Upper lobe of right lung (tissue), 1 donor: ENCODE measurements at places on chromosomes 1 and 21.

GRCh38 chr1:2786329-2787162 lies 14.9 kb downstream of the TTC34 start:
- H3K4me1 ChIP-seq: no peaks in the 10 kb centered on the region
- no peak overlapping the region for H3K4me3 ChIP-seq
- H3K36me3 ChIP-seq: no peaks in the 10 kb centered on the region
- DNase-seq: peak; percentile 80
- H3K27ac ChIP-seq: no peak overlapping the region
- H3K27me3 ChIP-seq: peaks cover 54% of the 10 kb centered on the region

- no peak overlapping the region for H3K4me3 ChIP-seq
- no peaks in the 10 kb centered on the region for H3K36me3 ChIP-seq
- DNase-seq: no peak
- peaks cover 25% of the 10 kb centered on the region for H3K4me1 ChIP-seq
Observed at GRCh38 chr1:230091473-230092231, 24.6 kb downstream of the GALNT2 start.

DNA sequence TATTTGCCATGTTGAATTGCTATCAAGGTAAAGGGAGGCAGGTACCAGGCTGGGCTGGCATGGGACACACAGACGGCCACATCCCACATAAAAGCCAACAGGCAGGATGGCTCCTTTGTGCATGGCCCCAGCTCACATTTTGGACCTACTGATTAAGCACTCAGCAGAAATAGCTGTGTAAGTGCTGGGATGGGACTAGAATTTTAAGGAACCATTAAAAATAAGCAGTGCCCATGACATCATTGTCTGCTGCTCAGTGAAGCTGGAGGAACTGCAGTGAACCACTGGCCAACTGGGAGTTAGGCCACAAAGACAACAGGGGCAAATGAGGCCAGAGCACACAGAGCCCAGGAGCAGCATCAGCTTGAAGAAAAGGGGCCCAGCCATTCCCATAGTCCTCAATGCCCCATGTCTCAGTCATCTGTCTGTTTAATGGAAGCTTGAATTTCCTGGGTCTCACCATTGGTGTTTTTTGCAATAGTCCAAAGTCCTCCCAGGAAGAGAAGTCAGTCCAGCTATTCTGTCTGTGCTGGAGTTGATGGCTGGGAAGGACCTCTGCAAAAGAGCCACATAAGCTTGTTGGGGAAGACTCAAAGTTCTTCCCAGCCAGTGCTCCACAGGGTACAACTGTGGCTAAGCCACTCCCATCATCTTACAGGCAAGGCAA lies 45.3 kb upstream of the TNR start:
- H3K4me3 ChIP-seq: no peak overlapping the region
- H3K27ac ChIP-seq: no peak overlapping the region
- no peaks in the 10 kb centered on the region for H3K36me3 ChIP-seq
- DNase-seq: no peak
- H3K4me1 ChIP-seq: no peaks in the 10 kb centered on the region

DNA sequence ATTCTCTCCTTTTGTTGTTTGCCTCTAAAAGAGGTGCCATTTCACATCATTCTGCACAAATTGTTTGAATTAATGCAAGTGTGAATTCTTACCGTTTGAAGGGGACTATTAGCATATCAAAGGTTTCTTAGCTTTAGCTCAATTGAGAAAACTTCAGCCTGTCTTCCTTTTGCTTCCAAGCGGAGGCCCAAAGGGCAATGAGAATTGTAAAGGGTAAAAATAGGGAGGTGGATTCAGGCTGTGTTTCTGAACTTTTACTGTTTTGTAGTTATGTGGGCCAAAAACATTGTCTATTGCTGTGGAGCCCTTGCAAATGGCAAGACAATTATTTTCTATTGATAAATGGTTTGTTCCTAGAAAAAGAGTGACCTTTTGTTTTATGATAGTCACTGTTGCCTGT lies 3.6 kb downstream of the ADGRL2 start:
- peaks cover 29% of the 10 kb centered on the region for H3K27me3 ChIP-seq
- H3K36me3 ChIP-seq: no peaks in the 10 kb centered on the region
- H3K27ac ChIP-seq: peak overlapping the region; percentile 94
- no peak for DNase-seq
- H3K4me1 ChIP-seq: no peaks in the 10 kb centered on the region

DNA sequence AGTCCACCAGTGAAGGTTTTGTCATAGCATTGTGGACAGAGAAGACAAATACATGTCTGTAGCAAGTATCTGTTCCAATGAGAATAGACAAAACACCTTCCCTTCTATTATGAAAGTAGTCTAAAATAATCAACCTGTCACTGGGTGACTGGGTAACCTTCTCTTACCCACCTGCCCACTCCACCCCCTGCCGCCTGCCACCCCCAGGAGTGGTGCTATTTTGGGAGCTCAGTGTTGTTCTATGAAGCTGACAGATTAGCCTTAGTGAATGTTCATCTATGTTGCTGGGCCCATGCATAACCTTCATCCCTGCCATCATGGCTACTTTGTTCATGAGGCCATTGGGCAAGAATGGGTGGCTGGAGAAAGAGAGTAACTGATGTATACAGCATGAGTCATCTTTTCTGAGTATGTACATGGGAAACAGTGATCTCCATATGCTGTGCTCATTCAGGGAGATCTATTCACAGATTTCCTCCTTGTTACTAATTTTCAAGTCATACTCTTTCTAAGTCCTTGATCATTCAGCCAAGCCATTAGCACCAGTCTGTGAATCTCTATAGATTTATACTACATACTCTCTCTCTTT lies 24.8 kb downstream of the MARK1 start:
- H3K4me1 ChIP-seq: no peaks in the 10 kb centered on the region
- H3K36me3 ChIP-seq: no peaks in the 10 kb centered on the region
- H3K4me3 ChIP-seq: no peak overlapping the region
- DNase-seq: no peak
- H3K27ac ChIP-seq: no peak overlapping the region

DNA sequence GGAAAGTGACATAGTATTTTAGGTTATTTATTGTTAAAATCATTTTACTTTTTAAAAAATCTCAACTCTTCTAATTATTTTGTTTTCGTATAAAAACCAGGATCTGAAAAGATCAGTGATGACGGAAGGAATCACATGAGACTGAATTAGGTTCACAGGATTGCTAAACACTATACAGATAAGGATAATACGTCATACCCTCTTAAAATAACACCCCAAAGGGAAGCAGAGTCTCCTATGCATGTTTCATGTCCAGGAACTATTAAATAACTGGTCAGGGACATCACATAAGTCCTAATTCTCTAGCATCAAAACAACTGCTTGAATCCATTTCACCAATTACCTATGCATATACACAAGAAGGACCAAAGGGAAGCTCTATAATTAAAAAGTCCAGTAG lies 84.9 kb downstream of the FOXJ3 start:
- no peaks in the 10 kb centered on the region for H3K36me3 ChIP-seq
- no peak for DNase-seq
- H3K27me3 ChIP-seq: no peaks in the 10 kb centered on the region
- no peak overlapping the region for H3K4me3 ChIP-seq
- peaks cover 11% of the 10 kb centered on the region for H3K4me1 ChIP-seq
- no peak overlapping the region for H3K27ac ChIP-seq

GRCh38 chr21:41045534-41046268 lies 122.3 kb upstream of the BACE2 start:
- no peaks in the 10 kb centered on the region for H3K27me3 ChIP-seq
- H3K27ac ChIP-seq: no peak overlapping the region
- no peaks in the 10 kb centered on the region for H3K4me1 ChIP-seq
- DNase-seq: no peak
- H3K36me3 ChIP-seq: no peaks in the 10 kb centered on the region
- no peak overlapping the region for H3K4me3 ChIP-seq

GRCh38 chr1:44012941-44013609 lies 18.2 kb downstream of the SLC6A9 start:
- no peaks in the 10 kb centered on the region for H3K36me3 ChIP-seq
- no peaks in the 10 kb centered on the region for H3K4me1 ChIP-seq
- no peak overlapping the region for H3K27ac ChIP-seq
- DNase-seq: no peak

DNA sequence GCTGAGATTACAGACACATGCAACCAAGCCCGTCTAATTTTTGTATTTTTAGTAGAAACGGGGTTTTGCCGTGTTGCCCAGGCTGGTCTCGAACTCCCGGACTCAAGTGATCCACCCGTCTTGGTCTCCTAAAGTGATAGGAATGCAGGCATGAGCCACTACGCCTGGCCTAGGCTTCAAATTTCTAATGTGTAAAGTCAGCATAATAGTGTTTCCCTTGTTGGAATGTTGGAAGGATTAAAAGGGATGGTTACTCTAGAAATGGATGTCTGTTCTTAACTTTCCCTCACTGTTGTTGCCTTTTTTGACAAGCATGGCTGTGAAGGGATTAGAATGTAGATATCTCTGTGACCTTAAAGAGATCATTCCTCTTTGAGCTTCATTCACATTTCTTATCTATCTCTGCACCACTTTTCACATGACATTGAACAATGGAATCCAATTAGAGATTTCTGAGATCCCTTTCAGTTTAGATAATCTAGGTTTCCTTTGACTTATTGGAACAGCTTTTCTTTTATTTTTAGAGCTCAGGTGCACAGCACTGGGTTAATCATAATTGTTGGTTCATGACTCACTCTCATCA lies 33.7 kb downstream of the NFASC start:
- H3K4me1 ChIP-seq: no peaks in the 10 kb centered on the region
- no peak for DNase-seq
- H3K4me3 ChIP-seq: no peak overlapping the region
- H3K36me3 ChIP-seq: no peaks in the 10 kb centered on the region
- no peaks in the 10 kb centered on the region for H3K27me3 ChIP-seq

GRCh38 chr1:178934546-178934945 lies 63.7 kb upstream of the ANGPTL1 start:
- H3K27me3 ChIP-seq: no peaks in the 10 kb centered on the region
- H3K27ac ChIP-seq: no peak overlapping the region
- peaks cover 22% of the 10 kb centered on the region for H3K4me1 ChIP-seq
- no peak for DNase-seq
- no peak overlapping the region for H3K4me3 ChIP-seq

- no peak overlapping the region for H3K4me3 ChIP-seq
- H3K4me1 ChIP-seq: no peaks in the 10 kb centered on the region
- H3K27ac ChIP-seq: no peak overlapping the region
- no peak for DNase-seq
Observed at GRCh38 chr21:45780647-45781046, 137.1 kb downstream of the PCBP3 start.

DNA sequence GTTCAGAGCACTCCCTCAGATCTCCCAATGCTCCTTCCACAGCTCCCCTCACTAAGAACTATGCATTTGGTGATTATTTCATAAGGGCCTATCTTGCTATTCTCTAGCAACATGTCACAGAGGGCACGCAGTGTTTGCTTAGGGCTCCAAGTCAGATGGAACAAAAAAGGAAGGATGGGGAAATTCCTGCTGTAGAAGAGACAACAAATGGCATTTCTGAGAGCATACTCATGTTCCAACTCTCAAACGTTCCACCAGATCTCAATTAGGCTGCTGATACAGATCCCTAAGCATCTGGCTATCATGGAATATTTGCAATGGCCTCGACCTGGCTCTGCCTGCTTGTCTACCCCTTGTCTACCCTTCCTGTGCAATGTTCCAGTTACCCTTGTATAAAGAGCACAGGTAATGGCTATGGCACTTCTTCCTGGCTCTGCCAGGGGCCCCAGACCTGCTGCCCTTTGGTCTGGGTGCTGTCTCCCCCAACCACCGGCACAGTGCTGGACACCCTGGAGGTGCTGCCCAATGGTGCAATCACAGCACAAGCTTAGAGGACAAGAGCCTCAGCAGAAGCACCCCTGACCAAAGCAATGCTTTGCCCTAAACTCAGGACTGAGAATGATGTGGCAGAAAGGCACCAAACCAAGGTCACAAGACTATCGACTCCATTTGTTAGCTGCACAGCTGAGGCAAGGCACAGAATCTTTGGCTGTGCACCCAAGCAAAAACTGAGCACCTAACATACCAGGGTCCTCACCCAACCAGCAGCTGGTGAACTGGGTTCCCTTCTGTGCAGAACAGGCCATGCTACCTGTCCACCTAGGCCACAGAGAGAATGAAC lies 3.6 kb downstream of the PARP1 start:
- H3K27me3 ChIP-seq: no peaks in the 10 kb centered on the region
- peaks cover 30% of the 10 kb centered on the region for H3K4me1 ChIP-seq
- H3K36me3 ChIP-seq: peaks cover 27% of the 10 kb centered on the region
- no peak for DNase-seq
- H3K4me3 ChIP-seq: no peak overlapping the region
- no peak overlapping the region for H3K27ac ChIP-seq

- H3K36me3 ChIP-seq: no peaks in the 10 kb centered on the region
- DNase-seq: peak; percentile 73
- H3K27me3 ChIP-seq: no peaks in the 10 kb centered on the region
Observed at GRCh38 chr1:8251635-8252034, 66.3 kb upstream of the SLC45A1 start.

- H3K27me3 ChIP-seq: no peaks in the 10 kb centered on the region
- H3K4me1 ChIP-seq: no peaks in the 10 kb centered on the region
- no peak for DNase-seq
- H3K4me3 ChIP-seq: no peak overlapping the region
Observed at GRCh38 chr1:156794506-156795373, 21.9 kb downstream of the SH2D2A start.

GRCh38 chr1:16151196-16151994 lies 4.5 kb downstream of the EPHA2 start:
- H3K4me1 ChIP-seq: peaks cover 57% of the 10 kb centered on the region
- H3K27me3 ChIP-seq: no peaks in the 10 kb centered on the region
- H3K36me3 ChIP-seq: peaks cover 34% of the 10 kb centered on the region
- H3K4me3 ChIP-seq: no peak overlapping the region

DNA sequence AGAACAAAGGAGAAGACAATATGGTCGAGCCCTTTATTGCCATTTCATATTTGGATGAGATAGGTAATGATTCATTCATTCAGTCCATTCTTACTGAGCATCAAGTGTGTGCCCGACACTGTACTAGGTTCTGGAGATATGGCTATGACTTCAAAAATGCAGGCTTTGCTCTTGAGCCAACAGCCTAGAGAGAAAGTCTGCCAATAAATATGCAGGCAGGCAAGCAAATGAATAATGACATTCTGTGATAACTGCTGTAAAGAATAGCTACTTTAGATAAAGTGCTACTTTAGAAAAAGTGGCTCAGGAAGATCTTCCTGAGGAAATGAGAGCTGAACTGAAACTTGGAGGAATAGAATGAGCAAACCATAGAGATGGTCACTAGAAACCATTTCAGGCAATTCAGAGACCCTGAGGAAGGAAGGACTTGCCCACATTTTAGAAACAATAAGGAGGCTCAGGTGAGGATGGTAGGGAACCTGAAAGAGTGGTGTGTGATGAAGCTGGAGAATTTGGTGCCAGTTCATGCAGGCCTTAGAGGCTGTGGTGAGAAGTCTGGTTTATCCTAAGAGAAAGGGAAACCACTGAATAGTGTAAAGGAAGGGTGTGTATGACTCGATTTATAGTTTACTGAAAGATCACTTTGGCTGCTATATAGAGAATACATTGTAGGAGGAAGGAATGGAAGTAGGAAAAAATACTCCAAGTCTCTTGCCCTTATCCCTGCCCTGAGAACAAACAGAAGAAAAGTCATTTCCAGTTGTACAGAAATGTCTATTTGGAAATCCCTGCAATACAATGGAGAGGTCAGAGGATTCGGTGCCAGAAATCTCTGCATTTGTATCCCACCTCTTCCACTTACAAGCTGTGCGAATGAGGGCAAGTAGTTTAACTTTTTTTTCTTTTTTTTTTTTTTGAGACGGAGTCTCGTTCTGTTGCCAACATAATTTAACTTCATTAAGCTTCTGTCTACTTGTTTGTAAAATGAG lies 167.9 kb downstream of the VPS13D start:
- no peak overlapping the region for H3K4me3 ChIP-seq
- DNase-seq: no peak
- peaks cover 7% of the 10 kb centered on the region for H3K4me1 ChIP-seq
- H3K36me3 ChIP-seq: peaks cover 22% of the 10 kb centered on the region
